ENCODE measurements at places on chromosomes 16 and 17. TPM values are rescaled to one million over a fixed set of nuclear protein-coding genes. Genes with fewer than 3 reads are reported as not detected.

DNA sequence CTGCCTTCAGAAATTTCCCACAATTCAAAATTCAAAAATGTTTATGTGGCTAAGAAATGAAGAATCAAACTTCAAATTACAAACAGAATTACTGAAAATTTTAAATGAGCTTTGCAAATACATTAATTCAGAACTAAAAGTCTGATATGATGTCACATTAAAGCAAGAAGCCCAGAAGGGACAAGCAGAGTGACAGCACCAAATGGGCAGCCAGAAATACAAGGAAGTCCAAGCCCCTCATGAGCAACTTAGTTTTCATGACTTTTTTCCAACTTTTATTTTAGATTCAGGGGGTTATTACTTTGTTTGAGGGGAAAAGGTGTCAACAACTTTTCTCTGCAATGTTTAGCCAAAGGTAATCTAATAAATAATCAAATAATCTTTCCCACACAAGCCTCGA, 21.5 kb downstream of the UBE2G1 start:
- DNase-seq = no peak

- DNase-seq = no peak
These were observed 25.7 kb downstream of the IQCK start for GRCh38 chr16:19743816-19744159.

GRCh38 chr16:51416926-51417325, 265.9 kb upstream of the SALL1 start:
- DNase-seq = no peak

DNA sequence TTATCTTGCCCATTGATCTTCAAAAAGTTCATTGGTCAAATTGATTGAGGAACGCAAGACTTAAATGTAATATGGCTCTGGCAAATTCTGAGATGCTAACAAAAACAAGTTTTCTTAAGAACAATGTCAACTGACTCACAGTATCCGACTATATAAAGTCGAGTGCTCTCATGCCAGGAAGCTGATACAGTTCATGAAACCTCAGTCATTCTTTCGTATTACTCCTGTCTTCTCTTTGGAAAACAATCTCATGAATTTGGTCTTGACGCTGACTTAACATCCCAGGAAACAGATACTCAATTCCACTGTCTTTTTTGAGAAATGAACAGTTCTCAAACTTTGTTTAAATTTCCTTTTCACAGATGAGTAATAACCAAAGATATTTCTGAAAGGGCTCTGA, 704.9 kb downstream of the MAF start:
- no peak for DNase-seq

DNA sequence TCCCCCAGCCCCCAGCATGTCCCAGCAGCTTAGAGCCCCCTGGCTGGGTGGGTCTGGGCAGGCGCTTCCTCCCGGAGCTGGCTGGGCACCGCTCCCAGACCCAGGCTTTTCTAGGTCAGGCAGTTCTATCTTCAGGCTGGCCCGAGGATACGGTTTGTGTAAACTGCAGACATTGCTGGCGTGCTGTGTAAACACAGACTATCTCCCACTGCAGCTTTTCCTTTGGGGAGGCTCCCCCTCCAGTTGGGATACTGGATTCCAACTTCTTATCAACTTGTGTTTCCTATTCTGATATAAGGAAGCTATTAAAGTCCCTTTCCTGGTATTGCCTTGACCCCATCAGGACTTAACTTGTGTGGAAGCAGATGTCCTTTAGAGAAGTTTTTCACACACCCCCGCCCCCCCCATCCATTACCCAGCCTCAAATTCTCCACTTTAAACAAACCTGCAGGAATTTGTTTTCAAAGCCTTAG, 18.3 kb upstream of the GNA13 start:
- DNase-seq = no peak

- DNase-seq = peak; percentile 8
These were observed 45.6 kb downstream of the RMI2 start for GRCh38 chr16:11390573-11391495.

DNA sequence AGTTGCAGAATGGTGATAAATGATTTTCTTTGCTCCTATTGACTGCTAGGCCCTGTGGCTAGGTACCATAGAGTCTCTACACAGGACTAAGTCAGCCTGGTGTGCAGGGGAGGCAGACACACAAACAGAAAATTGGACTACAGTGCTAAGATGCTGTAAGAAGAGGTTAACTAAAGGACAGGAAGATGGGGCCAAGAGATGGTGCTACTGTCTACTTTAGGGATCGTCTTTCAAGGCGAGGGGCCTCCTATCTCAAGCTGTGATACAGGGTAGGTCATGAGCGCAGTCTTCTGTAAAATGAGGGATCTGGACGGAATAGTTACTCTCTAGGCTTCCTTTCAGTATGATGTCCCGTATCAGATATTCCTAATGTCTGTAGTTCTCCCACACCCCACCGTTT, 817 bp downstream of the NME1 start:
- no peak for DNase-seq

DNA sequence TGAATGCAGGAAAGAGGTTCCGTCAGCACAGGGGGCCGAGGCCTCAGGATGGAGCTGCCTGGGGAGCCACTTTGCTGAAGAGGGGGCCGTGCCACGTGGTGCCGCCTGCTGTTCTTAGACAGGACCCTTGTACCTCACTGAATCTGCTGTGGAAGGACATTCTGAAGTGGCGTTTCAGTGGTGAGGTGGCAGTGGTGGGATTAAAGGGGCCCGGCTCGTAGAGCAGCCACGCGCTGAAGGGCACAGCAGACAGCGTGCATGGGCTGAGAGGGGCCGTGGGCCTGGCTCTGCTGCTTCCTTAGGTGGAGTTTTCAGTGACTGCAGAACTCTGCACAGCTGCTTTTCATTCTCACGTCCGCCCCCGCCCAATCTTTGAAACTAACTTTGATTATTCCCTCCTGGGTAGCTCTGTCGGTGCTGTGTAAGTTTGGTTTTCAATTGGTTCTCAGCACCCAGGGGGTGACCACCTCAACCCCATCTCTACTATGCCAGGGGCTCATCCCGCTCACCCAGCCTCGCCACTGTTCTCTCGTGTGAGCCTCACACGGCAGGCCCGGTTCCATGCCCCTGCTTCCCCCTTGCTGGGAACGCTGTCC, 70.3 kb downstream of the SEC14L1 start:
- peak; percentile 48 for DNase-seq

DNA sequence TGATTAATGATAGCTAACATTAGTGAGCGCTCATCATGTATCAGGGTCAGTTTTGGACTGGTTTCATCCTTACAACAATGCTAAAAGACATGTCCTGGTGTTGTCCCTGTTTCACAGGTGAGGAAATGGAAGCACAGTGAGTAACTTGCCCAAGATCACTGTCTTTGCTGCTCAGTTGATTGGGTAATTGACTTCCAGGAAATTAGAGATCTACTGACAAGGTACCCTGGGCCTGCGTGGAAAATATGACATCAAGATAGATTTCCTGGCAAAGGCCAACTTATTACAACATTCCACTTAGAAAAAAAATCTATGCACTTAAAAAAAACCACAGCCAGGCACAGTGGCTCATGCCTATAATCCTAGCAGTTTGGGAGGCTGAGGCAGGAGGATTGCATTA, 96.3 kb downstream of the CYLD start:
- DNase-seq = no peak

- DNase-seq = no peak
These were observed 334.8 kb downstream of the CBLN1 start for GRCh38 chr16:48946686-48947370.

- no peak for DNase-seq
These were observed 10.3 kb upstream of the CCL22 start for GRCh38 chr16:57348327-57348726.

GRCh38 chr17:21061158-21061835, 18.5 kb upstream of the USP22 start:
- DNase-seq = no peak

DNA sequence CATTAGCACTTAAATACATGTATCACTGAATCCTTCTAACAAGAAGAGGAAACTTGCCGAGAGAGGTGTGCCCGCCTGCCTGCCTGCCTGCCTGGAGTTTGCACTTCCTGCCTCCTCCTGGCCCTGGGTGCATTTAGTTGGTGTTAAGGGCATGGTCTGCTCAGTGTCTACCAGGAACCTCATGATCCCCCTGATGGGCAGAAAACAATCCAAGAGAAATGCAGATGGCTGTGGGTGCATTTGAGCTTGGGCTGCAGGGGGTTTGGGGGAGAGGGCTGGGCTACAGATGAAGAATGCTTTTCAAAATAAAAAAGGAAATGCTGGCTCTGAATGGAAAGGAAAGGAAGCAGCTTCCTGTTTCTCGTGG, 10.1 kb downstream of the KSR1 start:
- no peak for DNase-seq

GRCh38 chr16:74192281-74192797, 104.3 kb upstream of the PSMD7 start:
- no peak for DNase-seq

- DNase-seq = no peak
These were observed 92.6 kb downstream of the KANSL1 start for GRCh38 chr17:46100590-46100989.

The PRSS53 gene
- total RNA-seq = 3.1 TPM

The SPAG9 gene
- 233 TPM for total RNA-seq

The PTX4 gene
- total RNA-seq = not detected

The ZG16 gene
- total RNA-seq = not detected

The TMEM220 gene
- 10.3 TPM for total RNA-seq

The LAT gene
- total RNA-seq = 5.8 TPM

The KCNAB3 gene
- total RNA-seq = 1.2 TPM

The CLEC18B gene
- 5.8 TPM for total RNA-seq
